Foreskin melanocyte (primary cell): ENCODE measurements at places on chromosomes 16 and 17.

DNA sequence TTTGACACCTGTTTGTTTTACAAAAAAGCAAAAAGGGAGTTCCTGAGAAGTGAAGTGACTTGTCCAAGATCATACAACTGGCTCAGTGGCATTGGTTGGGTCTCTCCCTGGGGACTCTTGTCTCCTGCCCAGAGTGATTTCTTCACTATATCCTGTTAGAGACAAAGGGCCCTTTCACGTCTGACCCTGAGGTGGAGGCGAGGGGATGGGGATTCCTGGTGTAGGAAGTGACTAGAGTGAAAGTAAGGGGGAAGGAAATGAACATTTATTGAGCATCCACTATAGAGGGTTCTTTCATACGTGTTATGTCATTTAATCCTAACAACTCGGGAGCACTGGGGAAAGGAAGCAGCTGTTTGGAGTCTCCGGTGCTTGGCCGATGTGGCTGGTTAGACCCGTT is 9.0 kb downstream of the ITGB3 start:
- no peak for DNase-seq

- DNase-seq = no peak
These were observed 200.0 kb downstream of the NTN1 start for GRCh38 chr17:9221147-9221921.

- DNase-seq = no peak
These were observed 5.9 kb upstream of the CCDC154 start for GRCh38 chr16:1450218-1450617.

DNA sequence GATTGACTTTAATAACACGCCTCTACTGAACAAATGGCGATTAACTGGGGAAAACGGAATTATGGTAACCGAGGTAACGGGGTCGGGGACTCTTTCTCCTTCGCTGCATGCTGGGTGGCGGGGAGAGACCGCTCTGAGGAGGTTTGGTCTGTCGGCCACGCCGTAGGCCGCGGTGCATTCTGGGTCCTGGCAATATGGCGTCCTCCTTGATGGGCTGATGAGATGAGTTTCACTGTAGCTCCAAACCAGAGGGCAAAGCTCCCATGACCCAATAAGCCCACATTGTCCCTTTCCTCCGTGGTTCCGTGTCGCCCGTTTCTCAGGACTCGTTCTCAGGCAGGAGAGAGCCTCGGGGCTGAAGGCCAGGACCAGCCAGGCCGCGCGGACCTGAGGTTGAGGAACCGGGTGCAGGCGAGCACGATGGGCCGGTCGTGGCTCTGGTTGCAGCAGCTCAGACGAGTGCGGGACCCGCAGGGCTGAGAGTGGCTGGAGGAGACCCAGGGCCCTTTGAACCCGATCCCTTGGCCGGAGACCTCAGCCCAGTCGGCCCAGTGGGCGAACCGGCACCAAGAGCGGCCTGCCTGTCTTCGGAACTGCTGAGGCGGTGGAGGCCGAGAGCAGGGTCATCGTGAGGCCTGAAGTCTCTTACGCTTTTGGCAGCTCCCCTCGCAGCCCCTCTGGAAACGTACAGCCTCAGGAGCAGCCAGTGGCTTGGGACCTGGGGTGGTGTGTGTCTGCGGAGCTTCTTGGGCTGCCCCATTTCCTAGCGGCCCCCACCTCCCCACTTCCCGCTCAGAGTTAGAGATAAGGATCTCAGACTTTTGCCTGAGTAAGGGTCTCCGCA is at the start of gene RPTOR:
TSS of gene RPTOR (plus strand) at position 184 of the 844 bp plus-strand sequence. CDS start 792 bp downstream, outside the sequence.
- peak; percentile 84 for DNase-seq

DNA sequence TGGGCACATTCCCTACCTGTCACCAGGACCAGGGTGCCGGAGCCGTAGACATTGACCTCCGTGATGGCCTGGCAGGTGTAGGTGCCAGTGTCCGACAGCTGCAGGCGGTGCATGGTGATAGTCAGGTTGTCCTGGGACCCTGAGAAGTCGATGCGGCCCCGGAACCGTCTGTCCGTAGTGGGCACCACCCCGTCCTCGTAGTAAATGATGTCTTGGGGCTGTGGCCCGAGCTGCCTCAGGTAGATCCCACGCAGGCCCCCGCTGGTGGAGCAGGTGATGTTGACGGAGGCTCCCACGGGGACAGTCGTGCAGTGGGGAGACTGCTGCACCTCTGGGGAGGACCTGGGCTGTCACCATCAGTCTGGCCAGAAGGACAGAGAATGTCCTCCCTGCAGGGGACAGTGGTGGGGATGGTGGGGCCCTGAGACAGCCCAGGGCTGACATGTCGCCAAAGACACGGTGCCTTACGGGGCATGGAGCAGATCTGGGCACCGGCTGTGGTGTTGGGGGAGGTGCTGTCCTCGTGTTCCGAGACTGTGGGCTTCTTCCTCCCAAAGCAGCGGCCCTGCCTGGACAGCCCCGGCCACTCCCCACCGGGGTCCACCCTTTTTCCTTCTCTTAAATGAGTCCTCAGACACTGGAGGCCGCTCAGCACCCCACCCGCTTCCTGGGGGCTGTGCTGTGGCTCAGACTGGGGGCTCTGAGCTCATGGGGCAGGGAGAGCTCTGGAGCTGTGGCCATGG is 586 bp downstream of the CD7 start:
- DNase-seq = no peak
